ENCODE measurements at places on chromosomes 6 and 20.

DNA sequence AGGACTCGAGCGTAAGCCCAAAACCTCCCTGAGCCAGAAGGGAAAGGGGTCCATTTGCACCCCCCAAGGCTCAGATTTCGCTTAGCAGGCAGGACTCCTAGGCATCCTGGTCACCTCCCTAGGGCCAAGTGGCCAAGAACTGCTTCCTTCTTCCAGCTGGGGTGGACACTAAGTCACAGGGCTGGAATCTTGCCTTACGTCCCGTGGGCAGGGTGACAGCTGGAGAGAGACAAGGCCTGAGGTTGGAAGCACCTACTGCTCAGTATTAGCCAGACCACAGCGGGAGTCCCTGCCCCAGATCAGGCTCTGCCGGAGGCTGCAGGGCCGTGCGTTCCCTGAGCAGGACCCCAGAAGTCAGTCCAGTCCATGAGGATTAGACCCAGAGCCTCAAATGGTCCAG lies 19.7 kb downstream of the LAMA5 start:
- DNase-seq: no peak

DNA sequence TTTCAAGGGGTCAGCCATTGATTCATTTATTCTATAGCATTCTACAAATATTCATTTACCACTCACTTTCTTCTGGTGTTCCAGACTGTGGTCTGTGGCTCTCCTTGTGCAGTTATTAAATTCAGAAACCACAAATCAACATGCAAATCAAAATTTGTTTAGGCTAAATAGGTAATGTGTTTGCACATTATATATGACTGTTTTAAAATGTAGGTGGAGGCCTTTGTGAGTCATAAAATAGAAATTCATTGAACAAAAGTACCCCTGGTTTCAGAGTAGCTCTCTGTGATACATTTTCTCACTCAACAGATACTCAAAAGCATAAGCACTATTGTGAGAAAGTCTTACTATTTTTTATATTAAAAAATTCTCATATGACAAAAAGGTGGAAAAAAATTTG lies 385.5 kb upstream of the TSHZ2 start:
- no peak for DNase-seq

- DNase-seq: no peak
Observed at GRCh38 chr6:52108128-52108527, 20.7 kb upstream of the PKHD1 start.

GRCh38 chr6:137549106-137549505 lies 54.9 kb upstream of the OLIG3 start:
- DNase-seq: no peak

DNA sequence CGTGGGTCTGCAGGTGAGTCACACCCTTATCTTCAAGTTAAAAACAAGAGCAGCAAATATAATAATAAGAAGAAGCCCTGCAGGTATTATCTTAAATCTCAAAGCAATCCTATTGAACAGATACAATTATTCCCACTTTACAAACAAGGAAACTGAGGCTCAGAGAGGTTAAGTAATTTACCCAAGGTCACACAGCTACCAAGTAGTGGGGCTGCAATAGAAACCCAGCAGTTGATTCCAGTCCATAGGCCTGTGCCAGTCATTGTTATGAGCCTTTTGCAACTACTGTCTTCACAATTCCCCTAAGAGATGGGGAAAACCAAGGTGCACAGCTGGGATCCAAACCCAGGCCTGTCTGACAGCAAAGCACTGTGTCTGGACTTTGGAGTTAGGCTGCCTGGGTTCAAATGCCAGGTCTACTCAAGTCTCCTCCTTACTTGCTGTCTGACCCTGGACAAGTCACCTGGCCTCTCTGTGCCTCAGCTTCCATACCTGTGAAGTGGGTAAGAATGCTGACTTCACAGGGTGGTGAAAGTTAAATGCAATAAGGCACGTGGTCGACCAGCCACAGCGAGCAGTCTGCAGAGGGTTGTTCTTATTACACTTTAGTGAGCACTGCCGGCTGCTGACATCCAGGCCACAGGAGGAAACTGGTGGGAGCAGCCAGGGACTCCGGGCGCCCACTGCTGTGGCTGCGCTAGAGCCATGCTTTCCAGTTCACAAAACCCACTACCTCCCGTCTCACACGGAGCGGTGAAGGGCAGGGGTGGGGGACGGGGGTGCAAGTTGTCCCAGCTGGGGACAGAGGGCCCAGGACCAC lies 6.1 kb downstream of the MYL9 start:
- no peak for DNase-seq

GRCh38 chr20:62666736-62667529 lies 24.6 kb downstream of the SLCO4A1 start:
- DNase-seq: peak; percentile 41

GRCh38 chr6:167755461-167755860 lies 71.2 kb upstream of the AFDN start:
- no peak for DNase-seq

- DNase-seq: no peak
Observed at GRCh38 chr20:43947316-43947710, 32.7 kb downstream of the TOX2 start.

GRCh38 chr6:158604048-158604406 lies 40.5 kb downstream of the DYNLT1 start:
- DNase-seq: no peak

DNA sequence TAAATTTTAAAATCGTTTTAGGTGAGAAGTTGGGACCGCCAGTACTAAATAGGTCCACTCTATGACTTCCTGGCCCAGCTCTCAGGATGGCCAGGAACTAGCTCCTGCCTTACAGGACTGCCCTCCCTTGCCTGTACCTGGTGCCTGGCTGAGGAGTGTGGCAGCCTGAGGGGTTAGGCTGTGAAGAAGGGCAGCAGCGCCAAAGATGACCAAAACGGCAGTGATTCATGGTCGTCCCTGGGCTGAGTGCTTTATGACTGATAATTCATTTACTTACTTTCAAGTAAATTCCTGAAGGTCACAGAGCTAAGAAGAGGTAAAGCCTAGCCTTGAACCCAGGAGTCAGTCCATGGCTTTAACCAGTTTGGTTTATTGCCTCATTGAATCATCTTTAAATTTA lies 22.1 kb downstream of the STK35 start:
- DNase-seq: no peak

GRCh38 chr6:9623228-9623832 lies 791.5 kb downstream of the TFAP2A start:
- no peak for DNase-seq

GRCh38 chr6:32111424-32112066 lies 2.4 kb upstream of the TNXB start:
- no peak for DNase-seq

- DNase-seq: peak; percentile 55
Observed at GRCh38 chr6:129598244-129599187, 111.5 kb downstream of the ARHGAP18 start.
